ENCODE measurements at places on chromosomes 5 and 9.

DNA sequence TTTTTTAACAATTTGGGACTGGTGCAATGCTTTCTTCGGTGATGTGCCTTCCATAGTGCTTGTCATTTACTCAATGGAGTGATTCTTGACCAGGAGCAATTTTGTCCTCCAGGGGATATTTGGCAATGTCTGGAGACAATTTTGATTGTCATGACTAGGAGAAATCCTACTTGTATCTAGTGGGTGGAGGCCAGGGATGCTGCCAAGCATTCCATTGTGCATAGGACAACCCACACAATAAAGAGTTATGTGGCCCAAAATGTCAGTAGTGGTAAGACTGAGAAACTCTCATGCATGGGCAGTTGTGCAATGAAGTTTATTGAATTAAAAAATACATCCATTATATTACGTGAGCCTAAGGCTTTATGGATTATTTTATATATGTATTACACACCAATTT lies 70.5 kb downstream of the FOCAD start:
- DNase-seq = no peak

- DNase-seq = no peak
Observed at GRCh38 chr9:98365227-98365669, 109.8 kb upstream of the TBC1D2 start.

DNA sequence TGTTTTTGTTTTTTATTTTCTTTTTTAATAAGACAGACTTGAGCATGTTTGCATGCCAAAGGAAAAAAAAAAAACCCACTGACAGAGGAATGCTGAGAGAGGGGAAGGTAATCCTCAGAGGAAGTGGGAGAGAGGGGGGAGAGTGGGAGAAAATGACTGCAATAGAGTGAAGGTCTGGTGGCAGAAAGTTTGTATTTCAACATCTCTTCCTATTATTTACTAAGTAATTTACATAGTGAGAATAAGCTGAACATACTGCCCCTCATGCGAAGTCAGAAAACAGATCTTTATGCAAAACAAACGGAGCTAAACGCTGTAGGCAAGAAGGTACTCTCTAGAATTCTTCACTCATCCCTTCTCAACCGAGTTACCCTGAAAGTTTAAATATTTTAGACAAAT lies 45.0 kb downstream of the ELL2 start:
- DNase-seq = no peak

GRCh38 chr5:43312076-43312661 lies 1.0 kb downstream of the HMGCS1 start:
- no peak for DNase-seq

DNA sequence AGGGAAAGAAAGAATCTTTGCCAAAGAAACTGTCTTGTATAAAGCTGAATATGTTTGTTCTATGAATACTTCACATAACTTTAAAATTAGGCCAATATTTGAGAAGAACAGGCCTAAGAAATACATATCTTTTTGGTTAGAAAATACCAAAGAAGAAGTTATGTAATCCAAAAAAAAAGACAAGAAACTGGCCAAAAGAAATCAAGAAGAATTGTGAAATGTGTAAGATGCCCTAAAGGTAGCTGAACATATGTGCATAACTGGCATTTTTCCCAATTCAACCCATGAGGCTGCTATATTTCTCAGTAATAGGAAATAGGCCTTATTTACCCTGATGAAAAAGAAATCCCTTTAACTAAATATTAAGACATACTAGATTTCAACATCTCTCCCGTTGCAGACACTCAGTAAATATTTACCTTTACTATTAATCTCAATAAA lies 290.0 kb downstream of the CETN3 start:
- DNase-seq = no peak

- no peak for DNase-seq
Observed at GRCh38 chr9:124884376-124884775, 22.4 kb downstream of the ARPC5L start.

- DNase-seq = no peak
Observed at GRCh38 chr9:34378376-34379060, 1.8 kb upstream of the MYORG start.

GRCh38 chr5:128630121-128630520 lies 92.1 kb upstream of the FBN2 start:
- DNase-seq = no peak

- no peak for DNase-seq
Observed at GRCh38 chr9:88803546-88804253, 187.6 kb upstream of the S1PR3 start.

DNA sequence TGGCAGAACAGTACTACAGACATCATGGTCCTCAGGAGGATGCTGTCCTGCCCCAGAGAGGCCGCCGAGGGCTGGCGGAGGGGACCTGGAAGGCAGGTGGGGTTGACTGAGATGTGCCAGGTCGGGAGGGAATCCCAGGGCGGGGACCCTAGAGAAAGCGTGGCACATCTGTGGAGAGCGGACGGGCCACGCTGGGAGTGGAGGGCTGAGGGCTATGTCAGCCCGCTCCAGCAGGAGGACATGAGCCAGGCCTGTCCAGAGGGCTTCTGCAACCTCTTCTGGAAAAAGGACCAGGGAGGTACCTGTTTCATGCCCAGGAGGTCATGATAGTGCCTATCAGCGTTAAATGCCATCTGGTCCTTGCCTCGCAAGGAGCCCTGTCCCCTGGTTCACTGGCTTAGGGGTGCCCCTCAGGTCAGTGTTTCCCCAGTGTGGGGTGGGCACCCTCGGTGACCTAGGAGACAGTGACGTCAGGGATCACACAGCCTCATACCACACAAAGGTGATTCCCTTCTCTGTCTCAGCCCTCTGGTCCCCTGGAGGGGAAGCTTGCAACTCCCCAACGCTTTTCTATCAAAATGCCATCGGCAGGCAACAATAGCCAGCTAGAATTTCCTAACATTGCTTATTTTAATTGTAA lies 103.6 kb upstream of the IER5L start:
- no peak for DNase-seq

- no peak for DNase-seq
Observed at GRCh38 chr5:144198386-144198785, 27.7 kb downstream of the KCTD16 start.

GRCh38 chr5:10578869-10579268 lies 15.0 kb downstream of the ANKRD33B start:
- no peak for DNase-seq

DNA sequence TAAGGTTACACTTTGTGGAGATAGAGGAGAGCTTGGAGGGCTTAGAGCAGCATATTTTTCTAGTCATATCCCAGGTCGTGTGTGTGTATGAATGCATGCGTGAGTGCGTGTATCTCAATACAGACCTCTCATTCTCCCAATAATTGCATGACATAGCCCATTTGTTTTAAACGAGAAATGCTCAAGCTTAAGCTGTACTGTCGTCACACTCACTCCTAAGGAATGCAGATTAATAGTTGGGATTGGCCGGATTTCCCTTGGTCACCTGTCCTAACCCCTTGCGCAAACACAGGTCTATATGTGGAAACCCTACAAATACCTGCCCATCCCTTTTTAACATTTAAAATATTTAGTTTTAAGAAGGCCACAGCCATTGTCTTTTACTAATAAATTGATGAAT lies 165.8 kb downstream of the SEMA5A start:
- DNase-seq = no peak

DNA sequence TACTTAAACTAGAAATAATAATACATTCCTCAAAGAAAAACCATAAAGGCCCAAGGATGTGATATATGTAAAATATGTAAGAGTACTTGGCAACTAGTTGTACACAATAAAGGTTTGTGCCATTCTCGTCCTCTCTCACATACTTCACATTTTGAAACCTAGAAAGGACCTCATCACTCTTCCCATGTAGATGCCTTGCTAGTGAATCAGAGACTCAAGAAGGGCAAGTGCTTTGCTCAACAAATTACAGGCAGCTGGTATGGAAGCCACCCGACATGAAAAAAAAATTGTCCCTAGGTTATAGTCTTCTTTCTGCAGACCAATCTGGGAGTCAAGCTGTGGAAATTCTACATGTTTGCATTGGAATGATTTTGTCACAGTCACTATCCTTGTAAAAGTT lies 31.7 kb downstream of the ADRB2 start:
- no peak for DNase-seq

DNA sequence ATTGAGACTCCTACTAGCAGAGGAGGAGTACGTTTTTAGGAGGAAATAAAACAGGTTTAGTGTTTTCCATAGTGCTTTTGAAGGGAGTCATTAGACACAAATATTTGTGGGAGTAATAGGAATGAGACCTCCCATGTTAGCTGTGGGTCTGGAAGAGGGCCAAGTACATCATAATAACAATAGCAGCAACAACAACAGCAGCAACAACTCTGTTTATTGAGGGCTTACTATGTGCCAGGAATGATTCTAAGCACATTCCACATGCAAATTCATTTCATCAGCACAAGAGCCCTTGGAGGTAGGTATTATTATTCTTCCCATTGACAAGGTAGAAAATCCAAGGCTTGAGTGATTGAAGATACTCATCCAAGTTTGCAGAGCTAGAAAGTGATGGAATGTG lies 384.2 kb upstream of the RPS23 start:
- DNase-seq = no peak

DNA sequence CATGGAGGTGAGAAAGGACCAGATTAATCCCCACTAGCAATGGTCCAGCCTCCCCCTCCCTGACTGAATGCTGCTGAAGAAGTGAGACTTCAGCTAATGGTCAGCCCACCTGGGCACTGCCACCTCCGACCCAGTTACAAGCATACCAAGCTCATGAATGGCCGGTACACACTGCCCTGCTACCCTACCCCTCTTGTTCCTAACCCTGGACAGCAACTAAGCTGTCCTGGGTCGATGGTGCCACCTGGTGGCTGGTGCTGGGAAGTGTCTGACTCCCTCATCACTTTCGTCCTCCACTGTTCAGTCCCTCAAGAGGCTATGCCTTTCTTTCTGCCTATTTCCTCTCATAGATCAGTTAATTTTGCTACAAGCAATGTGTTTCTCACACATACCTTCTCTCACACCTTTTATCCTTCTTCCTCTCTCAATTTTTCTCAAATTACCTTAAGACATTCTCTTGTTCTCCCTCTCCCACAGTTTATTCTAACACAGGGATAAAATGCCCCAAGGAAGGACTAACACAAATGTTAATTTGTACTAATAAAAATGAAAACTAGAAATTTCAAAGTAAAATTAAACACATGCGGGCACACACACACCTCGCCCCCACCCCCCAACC lies 42.4 kb downstream of the PAX5 start:
- DNase-seq = peak; percentile 16

DNA sequence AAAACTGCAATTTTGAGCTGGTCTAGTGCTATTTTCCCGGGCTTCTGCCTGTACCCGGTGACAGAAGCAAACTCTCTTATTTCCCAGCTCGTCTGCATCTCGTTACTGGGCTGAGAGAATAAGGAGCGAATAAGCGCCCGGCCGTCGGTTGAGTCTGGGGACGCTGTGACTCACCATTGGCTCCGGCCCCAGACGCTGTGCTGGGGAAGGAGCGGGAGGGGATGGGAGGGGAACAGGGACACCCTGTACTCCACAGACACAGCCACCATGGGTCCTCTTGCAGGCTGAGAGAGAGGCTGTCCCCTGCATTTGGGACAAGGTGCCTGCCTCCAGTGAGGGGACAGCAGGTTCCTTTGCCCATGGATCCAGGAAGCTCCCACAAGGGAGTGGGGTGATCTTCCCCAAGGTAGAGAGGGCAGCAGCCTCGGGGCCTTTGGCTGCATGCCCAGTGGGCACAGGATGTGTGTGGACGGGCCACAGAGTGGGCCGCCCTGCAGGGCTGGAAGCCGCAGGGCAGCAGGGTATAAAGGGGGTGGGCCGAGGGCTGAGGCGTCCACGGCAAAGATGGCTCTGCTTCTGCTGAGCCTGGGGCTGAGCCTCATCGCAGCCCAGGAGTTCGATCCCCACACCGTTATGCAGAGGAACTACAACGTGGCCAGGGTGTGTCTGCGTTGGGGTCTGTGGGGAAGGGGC lies at the start of gene LCN9:
Gene LCN9 (plus strand): TSS at position 552 of the 693 bp plus-strand sequence. CDS start 13 bp downstream, at position 565.
- no peak for DNase-seq

GRCh38 chr9:107170801-107171200 lies 112.3 kb upstream of the RAD23B start:
- no peak for DNase-seq

DNA sequence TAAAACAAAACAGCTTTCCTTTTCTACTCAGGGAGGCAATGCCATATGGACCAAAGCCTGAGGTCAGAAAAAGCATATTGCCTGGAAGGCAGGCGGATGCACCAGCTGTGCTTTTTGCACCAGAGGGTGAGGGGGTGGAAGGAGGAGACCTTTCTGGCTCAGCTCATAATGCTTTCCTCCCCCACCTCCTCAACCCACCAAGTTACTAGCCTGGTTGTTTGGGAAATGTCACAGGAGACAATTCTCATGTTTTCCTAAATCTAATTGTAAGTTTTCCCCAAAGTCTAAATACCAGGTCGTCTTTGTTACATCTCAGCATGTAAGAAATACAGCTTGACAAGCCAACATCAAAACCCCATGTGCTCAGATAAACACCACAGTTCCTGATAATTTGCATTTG lies 72.6 kb upstream of the DMRTA1 start:
- no peak for DNase-seq

- DNase-seq = no peak
Observed at GRCh38 chr5:18244309-18244708, 610.0 kb downstream of the TAF11L14 start.

DNA sequence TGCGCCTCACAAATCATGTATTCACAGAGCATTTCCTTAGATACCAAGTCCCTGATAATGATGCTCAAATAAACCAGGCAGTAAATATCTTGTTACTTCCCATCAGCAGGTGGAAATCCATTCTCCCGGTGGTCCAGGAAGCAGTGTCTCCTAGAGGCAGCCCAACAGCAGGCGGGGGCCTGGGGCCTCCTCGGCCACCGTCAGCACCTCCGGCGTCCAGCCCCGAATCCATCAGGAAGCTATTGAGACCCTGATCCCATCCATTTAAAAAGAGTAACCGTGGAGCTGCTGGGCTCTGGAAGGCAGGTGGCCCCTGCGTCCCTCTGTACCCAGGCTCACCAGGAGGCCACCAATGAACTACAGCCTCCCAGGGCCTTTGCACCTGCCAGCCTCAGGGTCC lies 54.0 kb downstream of the VAV2 start:
- no peak for DNase-seq

- no peak for DNase-seq
Observed at GRCh38 chr5:143898916-143899591, 87.1 kb downstream of the HMHB1 start.

GRCh38 chr9:114774524-114774923 lies 31.3 kb downstream of the TNFSF15 start:
- DNase-seq = no peak

GRCh38 chr5:150298701-150299451 lies 3.8 kb downstream of the ARSI start:
- no peak for DNase-seq

DNA sequence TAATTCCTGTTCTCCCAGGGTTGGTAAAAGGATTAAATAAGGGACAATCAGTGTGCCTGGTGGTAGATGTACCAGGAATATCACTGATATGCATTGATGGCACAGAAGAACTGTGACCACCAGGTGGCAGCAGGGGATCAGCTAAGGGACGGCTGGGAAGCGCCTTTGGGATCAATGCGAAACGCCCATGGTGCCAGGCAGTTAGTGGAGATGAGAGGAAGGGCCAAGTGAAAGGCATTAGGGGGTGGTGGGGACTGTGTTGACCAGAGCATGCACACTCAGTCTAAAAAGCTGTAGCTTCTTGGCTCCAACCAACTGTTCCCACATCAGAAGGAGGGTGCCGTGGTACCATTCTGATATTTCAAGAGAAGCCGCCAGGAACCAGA lies 55.6 kb downstream of the ARHGEF37 start:
- no peak for DNase-seq

GRCh38 chr5:53478411-53479044 lies 1.9 kb upstream of the FST start:
- DNase-seq = no peak

Data from stimulated activated CD4-positive, alpha-beta T cell treated with anti-CD3 and anti-CD28 coated beads, Interleukin-15, amount 100 ng/mL, for 1 hour (primary cell).